NCI-H1436 treated with DMSO at 0.1 percent for 48 hours (cell line): ENCODE measurements at places on chromosomes 2 and 18.

GRCh38 chr18:48475635-48476549 lies 62.9 kb upstream of the CTIF start:
- peak; percentile 16 for DNase-seq

DNA sequence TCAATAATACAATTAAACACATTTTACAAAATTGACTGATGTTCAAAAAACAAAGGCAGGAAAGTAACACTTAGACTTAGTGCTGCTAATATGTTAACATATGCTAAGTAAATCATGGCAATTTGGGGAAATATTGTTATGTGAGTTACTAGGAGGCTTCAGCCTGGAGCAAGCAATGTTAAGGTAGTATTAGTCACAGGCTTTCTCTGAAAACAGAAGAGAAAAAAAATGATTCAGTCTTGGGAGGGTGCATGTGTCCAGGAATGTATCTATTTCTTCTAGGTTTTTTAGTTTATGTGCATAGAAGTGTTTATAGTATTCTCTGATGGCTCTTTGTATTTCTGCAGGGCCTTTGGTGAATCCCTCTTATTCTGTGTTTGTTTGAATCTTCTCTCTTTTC lies 345.8 kb upstream of the TFPI start:
- DNase-seq = no peak

DNA sequence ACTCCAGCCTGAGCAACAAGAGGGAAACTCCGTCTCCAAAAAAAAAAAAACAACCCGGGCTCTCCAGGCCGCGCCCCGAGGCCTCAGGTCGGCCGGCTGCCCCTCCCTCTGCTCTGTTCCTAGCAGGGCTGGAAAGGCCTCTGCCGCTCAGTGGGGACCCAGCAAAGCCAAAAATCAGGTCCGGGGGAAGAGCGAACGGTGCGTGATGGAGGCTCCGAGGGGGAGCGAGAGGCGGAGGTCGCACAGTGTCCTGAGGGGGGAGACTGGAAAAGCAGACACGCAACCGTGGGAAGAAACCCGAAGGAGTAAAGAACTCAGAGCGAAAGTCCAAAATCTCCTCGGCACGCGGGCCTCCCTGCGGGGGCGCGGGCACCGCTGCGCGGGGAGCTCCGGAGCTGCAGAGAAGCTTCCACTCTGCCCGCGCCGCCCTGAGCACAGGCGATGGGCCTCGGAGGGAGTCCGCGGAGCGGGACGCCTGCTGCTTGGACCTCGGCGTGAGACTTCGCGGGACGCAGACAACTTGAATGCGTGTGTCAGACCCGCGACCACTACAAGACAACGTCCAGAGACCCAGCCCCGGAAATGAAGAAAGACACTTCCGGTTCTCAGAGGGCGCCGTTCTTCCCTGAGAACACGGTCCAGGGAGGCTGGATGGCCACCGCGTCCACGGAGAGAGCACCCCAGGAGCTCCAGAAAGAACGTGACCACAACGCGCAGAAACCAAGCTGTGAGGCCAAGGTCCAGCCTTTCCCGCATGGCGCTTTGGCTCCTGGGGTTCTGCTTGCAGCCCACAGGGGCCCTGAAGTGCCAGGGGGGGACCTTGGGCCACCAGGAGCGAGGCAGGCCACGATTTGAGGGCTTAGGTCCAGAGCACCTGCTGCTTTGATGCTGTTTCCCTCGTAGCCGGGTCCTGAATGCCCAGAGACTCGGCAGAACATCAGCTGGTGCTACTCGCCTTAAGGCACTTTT lies 219.8 kb downstream of the DPP10 start:
- no peak for DNase-seq

DNA sequence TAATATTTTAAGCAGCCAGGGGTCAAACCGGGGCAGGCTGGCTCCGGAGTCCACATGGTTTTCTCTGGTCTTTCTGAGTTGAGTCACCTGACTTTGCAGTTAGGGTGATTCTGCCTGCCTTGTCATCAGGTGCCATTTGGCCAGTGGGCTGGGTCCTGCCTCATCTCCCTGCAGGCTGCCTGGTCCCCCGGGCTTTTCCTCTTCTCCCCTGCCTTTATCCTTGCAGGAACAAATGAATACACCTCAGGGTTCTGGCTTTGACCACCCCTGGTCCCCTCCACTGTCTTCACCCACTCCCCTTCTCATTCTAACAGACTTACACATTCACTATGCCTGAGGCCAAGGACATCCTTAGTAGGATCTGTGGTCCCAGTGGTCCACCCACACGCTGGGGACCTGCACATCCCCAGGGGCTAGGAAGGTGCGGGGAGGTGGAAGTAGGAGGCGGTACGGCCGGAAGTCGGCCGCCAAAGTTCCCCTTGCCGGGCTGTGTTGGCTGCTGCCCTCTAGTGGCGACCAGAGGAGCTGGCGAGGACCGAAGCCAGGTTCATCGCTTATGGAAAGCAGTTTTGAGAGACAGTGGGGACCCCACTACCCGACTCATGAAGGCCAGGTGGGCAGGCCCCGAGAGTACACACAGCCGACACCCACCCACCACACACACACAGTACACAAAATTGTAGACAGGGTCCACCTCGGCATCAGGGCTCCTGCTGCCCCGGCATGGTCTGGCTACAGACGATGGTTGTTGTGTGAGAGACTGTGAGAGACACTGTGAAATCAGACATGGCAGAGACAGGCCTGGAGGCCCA lies 6.3 kb upstream of the TEX261 start:
- no peak for DNase-seq

GRCh38 chr2:10402653-10403215 lies 45.4 kb downstream of the ODC1 start:
- DNase-seq = no peak

DNA sequence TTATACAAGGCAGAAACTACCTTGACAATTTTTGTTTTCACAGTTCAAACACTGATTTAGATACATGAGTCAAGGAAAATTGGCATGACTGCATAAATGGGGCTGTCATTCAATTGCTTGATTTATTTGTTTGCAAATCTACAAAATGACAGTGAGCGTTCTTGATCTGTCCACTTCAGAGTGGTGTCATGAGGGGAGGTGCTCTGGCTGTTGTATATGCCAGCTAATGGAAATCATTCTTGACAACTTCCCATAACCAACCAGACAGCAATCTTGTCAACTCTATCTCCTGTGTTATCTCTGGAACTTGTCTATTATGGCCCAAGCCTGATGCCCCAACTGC lies 120.6 kb upstream of the UGP2 start:
- no peak for DNase-seq

DNA sequence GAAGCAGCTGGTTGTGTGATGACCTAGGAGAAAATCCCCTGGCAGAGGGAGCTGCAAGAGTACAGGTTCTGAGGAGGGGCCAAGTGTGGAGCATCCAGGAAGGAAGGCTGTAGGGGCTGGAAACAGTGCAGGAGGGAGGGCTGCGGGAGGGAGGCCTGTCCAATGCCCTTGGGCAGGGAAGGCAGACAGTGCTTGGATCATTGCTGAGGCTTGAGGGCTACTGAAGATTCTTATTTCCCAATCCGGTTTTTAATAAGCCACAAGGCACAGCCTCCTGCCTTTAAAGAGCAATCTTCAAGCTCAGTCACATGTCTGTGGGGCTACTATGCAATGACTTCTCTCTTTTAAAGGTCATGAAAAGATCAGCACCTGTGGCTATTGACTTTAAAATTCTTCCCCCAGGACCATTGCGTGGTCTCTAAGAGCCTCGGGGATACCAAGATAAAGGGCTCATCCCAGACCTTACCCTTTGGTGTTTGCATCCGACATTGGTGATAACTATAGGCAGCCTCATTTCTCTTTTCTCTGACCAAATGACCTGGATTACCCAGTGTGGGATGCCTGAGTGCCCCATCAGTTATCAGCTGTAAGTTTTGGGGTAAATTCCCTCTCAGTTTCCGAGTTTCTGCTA lies 149.6 kb downstream of the DOCK10 start:
- no peak for DNase-seq

GRCh38 chr2:136331226-136331625 lies 213.3 kb upstream of the CXCR4 start:
- DNase-seq = no peak

DNA sequence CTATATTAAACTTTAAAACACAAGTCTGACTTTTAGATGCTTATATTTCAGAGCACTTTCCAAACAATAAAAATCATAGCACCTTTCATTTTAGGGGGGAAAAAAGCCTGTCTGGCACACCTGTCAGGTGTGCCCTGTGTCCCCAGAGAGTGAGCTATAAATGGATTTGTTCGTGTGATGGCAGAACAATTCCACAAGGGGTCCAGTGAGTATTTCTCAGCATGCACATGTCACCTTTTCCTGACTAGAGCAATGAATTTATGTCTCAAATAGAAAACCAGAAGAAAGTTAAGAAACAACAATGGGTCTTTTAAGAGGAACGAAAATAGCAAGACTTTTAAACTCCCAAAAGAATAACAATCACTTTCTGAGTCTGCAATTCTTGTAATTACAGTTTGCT lies 55.9 kb downstream of the ACVR1C start:
- DNase-seq = no peak

GRCh38 chr2:120740765-120741524 lies 5.3 kb downstream of the GLI2 start:
- DNase-seq = no peak

- no peak for DNase-seq
These were observed 29.4 kb downstream of the PLEKHM3 start for GRCh38 chr2:207995887-207996286.

GRCh38 chr2:8303322-8303832 lies 378.5 kb upstream of the ID2 start:
- DNase-seq = no peak

DNA sequence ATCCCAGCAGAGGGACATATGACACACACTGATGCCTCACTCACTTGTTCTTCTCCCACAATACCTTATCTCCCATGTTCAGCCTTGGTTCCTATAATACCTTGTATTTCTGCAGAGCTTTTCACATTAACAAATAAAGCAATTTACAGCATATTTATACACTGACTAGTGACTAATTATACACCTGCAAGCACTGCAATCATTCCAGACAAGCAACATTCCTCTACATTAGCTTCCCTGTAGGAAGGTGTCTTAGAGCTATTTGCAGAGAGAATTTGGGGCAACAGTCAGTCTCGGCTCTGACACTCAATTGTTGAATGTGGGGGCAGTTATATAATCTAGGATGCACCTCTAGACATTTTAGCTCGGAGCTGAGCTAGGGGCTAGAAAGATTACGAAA lies 9.5 kb upstream of the INSIG2 start:
- no peak for DNase-seq

GRCh38 chr18:6088432-6088831 lies 193.1 kb upstream of the TMEM200C start:
- DNase-seq = no peak

DNA sequence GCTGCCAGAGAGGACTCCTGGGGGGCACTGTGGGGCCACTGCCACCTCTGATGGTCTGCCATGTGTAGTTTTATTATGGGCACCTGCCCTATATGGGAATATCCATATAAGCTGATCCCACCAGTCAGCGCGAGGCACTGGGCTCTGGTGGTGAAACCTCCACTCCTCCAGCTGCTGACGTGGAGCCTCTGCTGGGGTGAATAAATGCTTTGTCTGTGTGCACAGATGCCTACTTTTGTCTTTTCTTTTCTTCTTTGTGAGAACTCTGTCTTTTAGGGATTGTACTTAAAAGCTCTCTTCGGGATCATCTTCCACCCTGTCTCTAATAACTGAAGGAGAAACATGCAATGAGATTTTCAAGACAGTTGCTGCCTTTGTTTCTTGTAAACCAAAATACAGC lies 68.9 kb upstream of the NCK2 start:
- DNase-seq = no peak

- no peak for DNase-seq
These were observed 158.8 kb upstream of the KYNU start for GRCh38 chr2:142718576-142719155.

GRCh38 chr2:196821195-196821594 lies 12.0 kb upstream of the C2orf66 start:
- no peak for DNase-seq

DNA sequence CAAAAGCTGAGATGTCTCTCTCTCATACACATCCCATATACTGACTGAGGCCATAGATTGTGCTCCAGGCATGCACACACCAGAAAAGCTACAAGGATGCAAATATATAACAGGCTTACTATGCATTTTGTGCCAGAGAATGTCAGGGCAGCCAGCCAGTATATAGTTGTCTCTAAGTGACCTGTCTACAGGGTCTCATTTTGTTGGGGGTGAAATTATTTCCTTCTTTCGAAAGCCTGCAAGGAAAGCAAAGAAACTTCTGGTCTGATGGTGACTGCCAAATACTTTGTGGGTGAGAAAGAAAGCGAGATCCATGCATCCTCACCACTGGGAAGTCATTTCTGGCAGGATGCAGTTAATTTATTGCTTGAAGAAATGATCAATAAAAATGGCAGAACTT lies 70.2 kb downstream of the CDCA7 start:
- no peak for DNase-seq

DNA sequence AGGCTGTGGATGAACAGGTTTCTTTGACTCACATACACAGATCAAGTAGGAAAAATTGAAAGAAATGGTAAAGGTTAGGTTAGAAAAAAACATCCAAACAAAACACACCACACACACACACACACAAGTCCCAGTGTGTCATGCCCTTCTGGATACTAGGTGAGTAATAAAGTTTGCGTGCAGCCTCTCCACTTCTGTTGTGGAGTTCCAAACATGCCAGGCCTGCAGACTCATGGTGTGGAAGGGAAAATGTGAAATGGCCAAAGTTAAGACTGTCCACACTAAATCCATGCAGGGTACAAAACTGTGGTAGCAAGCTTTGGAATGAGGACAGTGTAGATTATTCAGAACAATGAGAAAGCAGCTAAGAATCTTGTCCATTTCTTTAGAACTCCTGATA lies 114.6 kb downstream of the IKZF2 start:
- no peak for DNase-seq

GRCh38 chr2:60958361-60958760 lies 59.2 kb upstream of the PEX13 start:
- DNase-seq = no peak

GRCh38 chr2:16173893-16174692 lies 233.7 kb downstream of the MYCN start:
- no peak for DNase-seq

GRCh38 chr2:50763776-50764175 lies 268.2 kb downstream of the NRXN1 start:
- DNase-seq = no peak

- no peak for DNase-seq
These were observed 2.5 kb upstream of the ANKRD39 start for GRCh38 chr2:96860065-96861029.

DNA sequence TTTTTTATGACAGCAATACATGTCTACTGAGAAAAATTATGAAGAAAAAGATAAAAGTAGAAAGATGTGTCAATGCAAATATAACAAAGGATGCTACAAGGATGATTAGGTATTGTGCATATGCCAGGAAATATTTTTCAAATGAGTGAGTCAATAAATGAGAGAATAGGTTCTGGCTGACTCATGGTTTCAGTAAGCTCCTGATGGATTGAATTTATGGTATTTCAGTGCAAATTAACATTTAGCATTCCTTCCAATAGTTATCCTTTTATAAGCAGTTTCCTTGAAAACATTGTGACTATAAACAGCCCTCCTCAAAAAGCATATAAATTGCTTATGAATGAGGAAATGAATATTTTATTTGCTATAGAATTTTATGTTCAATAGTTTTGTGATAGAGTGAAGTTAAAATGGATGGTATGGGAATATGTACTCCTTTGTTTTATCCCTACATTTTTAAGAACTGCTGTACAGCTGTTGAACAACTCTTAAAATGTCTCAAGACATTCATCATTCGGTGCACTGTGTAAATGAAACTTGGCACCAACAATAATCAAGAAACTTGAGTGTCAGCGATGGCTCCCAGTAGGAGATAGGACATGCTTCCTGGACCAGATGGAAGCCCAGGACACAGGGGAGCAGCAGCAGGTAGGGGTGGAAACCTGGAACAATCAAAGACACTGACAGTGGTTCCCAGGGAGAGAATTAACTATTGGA lies 144.7 kb downstream of the PMAIP1 start:
- DNase-seq = no peak

- no peak for DNase-seq
These were observed 19.2 kb upstream of the AP1S3 start for GRCh38 chr2:223856584-223856983.
